GM20000 (cell line): ENCODE measurements at places on chromosomes 5 and 9.

DNA sequence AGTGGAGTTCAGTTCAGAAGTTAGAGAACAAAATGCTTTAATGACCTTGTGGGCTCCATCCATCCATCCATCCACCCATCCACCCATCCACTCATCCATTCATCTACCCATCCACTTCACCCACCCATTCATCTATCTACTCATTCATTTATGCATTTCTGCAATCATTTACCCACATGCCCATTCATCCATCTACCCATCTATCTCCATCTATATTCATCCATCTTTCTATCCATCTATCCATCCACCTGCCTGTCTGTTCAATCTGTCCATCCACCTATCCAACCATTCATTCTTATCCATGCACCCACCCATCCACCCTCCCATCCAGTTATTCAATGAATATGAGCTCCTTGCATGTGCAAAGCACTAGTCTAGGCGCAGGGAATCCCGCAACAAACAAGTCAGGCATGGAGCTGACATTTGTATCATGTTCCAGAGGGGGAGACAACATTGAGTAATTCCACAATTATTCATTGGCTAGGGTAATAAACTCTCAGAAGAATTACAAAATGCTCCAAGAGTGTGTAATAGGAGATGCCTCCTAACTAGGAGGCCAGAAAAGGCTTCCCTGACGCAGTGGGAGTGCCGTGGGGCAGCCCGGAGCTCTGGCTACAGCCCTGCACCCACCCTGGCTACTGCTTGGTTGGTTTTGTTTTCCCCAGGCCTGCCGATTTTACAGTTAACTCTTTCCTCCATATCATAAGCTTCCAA lies 211.2 kb downstream of the NXNL2 start:
- no peak for DNase-seq

DNA sequence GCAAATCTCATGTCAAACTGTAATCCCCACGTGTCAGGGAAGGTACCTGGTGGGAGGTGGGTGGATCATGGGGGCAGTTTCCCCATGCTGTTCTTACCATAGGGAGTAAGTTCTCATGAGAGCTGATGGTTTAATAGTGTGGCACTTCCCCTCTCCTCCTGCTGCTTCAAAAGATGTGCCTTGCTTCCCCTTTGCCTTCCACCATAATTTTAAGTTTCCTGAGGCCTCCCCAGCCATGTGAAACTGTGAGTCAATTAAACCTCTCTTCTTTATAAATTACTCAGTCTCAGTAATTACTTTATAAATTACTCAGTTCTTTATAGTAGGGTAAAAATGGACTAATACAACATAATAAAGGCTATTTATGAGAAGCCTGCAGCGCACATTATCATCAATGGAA lies 7.1 kb upstream of the CNTRL start:
- DNase-seq: no peak

DNA sequence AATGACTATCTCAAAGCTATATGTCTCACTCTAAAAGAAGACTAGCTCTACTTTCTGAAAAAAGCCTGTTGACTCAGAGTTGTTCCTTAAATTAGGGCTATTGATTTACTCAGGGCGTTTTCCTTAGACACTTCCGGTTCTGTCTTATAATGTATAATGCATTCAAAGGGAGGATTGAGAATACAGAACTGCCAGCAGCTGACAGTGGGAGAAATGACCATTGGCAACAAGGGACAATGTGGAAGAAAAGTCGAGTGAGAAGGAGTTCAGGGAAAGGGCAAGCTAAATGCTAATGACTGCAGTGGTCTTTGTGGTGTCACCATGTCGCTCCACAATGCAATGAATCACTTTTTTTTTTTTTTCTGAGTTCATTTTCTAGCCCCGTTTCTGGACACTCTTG lies 65.7 kb upstream of the ANKH start:
- no peak for DNase-seq

GRCh38 chr5:76535577-76535976 lies 87.6 kb downstream of the F2RL2 start:
- DNase-seq: no peak

DNA sequence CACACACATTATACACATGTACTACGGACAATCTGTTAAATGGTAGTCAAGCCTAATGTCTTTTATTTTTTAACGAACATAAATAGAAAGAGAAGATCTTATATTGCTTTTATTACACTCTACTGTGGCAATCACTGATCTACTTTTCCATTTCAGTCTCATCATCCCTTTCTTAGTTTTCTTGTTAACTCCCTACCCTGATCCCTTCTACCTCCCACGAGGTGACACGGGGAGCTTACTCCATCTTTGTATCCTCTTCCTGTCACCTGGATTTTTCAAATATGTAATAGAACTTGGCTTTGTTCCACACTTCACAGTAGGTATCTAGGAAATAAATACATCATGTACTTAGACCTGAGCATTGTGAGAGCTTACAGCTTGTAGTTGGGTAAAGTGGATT lies 211.0 kb downstream of the PIK3R1 start:
- no peak for DNase-seq

- DNase-seq: no peak
These were observed 24.3 kb downstream of the CPLX2 start for GRCh38 chr5:175895686-175896102.

DNA sequence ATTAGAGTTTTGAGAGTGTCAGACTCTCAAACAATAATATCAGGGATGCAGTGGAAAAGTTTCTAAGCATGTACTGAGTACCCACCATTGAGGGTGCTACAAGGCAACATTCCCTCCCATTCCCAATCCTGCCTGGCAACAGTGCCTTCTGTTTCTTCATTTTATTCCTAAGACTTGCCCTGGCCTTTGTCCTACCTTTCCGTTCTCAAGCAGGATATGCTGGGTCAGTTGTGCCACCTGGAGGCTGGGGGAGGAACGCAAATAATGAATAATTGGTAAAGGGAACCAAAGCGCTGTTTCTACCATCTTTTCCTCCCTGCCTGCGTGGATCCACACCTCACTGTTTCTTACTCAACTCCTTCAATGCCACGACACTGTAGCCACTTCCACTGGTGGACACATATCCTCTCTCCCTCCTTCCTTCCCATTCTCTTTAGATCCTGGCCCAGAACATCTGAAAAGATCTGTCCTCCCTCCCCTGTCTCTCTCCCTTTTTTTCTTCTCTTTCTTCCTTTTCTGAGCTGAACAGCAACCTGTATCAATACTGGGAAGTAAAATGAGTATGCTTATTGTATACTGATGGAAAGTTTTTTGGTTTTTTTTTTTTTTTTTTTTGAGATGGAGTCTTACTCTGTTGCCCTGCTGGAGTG lies 149.5 kb downstream of the C9orf152 start:
- peak; percentile 51 for DNase-seq

DNA sequence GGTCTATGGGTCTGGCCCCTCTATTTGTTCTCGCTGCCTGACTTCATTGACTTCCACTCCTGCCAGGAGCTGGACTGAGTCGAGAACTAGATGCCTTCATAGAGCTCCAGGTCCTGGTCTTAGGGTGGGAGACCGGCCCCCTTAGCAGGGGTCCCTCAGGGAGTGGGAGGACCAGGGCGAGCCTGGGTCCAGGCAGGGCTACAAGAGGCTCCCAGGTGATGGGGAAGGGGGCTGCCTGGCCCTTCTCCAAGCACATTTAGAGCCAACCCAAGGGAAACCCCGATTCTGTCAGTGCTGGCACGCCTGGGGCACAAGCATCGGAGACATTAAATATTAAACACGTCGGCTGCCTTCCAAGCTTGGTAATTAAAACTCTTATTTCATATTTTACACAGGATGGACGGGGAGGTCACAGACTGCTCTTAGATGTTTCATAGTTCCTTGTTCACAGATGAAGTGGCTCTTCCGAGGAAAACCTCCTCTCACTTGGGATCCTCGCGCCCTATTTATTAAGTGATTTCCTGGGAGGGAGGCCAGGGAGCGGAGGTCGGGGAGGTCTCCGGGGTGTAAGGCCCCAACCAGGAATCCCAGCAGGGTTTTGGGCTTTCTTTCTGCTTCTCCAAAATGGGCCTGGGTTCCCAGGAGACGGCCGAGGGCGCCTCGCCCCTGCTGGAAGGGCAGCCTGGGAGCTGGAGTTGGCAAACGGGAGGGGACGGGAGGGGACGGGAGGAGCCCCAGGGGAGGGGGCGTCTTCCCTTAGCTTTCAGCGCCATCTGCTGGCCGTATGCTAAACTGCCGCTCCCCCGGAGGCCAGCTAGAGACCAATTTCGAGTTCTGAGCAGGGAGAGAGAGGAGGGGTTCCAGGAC lies 23.4 kb upstream of the ZBTB43 start:
- DNase-seq: peak; percentile 77

DNA sequence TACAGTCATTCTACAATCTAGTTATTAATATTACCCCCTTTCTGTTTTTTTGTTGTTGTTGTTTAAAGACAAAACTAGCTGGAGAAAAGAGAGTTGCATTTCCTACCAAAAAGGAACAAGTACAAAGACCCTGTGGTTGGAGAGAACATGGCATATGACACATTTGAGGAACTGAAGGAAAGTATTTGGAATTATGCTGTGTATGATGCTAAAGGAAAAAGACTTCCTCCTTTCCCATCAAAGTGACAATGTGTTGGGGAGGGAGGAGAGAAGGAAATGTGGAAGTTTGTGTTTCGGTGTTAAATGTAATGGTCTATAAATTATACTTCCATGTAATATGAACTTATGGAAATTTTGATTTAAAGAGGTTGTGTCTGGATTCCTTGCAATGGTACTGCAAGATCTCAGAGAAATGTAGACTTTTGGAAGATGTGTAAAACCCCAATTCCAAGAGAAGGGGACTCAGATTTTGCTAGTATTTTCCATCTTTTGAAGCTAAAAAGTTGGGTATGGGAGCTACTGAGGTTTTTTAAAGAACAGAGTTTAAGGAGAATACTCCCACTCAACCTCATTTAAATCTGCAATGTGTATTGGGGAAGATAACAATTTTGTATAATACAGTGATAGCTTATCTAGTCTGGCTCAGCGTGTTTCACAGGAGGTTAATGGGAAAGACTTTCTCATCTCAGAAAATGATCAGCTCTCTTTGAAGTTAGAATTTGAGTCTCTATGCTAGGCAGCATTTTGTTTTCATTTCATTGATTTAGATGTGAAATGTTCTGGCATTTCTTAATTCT lies 15.4 kb upstream of the TNFSF8 start:
- DNase-seq: no peak

DNA sequence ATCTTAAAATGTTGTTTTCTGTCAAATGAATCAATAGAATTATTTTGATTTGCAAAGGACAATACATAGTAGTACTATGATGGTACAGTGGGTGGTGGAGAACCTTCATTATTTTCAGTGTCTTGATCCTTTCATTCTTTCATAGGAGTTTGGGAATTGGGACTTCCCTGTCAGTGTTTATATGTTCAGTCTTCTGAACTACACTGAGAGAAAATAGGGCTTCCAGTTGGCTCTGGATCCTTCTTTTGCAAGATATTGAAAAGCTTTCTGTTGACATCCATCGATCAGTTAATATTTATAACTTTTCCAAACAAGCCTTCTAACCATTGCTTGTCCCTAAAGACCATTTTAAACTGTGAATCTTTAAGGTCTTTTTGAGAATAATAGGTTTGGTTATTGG lies 94.7 kb downstream of the XRCC4 start:
- no peak for DNase-seq

DNA sequence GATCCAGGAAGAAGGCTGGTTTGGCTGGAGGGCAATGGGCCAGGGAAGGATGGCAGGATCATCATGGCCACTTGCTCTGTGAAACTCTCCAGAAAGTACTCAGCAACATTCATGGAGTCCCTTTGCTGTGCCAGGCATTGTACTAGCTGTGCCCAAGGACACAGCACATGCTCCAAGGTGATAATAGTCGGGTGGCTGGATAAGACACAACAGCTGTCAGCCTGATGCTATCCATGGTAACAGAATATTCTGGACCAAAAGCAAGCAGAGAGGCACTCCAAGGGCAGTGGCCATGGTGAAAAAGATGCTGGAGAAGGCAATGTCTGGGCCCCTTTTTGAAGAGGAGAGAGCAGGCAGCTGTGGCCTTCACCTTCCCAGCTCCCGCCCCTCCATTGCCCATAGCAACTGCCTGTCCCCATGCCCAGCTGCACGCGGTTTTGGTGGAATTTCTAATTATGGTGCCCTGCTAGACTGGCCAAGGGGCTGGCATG lies 113.8 kb upstream of the CPEB4 start:
- no peak for DNase-seq

DNA sequence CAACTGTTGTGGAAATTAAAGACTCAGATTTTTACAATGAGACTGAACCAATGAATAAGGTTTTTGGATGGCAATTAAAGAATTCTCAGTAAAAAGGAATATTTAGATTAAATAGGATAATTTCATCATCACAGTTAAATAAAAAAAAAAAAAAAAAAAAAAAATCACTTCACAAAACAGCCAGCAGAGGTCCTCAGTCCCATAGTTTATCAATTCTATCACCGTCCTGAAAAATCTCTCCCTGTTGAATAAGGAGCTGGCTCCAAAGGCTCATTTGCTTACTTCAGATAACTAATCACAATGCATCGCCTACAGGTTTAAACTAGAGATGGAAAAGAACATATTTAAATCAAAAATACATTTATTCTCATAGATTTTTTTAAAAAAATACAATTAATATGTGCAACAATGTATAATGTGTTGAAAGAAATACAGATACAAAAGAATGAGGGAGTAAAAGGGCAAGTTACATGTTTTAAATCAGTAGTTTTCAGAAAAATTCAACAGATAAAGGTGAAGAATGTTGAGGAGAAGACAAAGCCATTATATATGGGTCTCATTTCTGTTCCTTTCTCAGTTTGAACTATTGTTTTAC lies 175.8 kb upstream of the CHD1 start:
- peak; percentile 12 for DNase-seq

DNA sequence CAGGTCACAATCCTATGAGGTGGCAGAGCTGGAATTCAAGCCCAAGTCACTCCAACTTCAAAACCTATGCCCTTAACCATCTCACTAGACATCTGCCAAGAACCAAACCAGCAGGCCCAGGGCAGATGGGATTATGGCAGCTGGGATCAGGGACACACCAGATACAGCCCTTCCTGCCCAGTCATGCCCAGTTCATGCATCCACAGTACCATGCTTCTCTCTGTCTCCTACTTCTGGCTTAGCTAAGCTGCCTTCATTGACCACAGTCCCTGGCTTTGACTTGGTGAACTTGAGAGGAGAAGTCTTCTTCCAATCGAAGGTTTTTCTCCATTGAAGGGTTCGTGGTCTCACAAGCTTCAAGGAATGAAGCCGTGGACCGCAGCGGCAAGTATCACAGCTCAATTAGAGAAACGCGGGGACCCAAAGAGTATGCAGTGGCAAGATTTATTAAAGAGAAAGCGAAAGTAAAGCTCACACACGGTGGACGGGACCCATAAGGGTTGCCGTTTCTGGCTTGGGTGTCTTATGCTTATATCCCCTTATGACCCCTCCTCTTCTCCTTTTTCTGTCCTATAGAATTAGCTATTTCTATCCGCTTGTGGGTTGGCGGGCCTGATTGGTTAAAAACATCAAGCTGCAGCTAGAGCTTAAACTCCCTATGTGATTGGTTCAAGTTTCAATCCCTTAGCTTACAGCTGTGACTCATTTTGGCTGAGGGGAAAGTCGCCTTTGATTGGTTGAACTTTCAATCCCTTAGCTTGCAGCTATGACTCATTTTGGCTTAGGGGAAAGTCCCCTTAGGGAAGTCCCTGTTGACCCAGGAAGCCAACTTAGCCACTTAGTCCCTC lies 101.2 kb downstream of the TRIM36 start:
- DNase-seq: peak; percentile 27
